CD4-positive, alpha-beta T cell treated with Interleukin-6 at 100 ng/mL for 8 hours (primary cell): ENCODE measurements at places on chromosomes 3 and 15.

- no peak for DNase-seq
Observed at GRCh38 chr3:13017361-13018042, 55.7 kb downstream of the IQSEC1 start.

DNA sequence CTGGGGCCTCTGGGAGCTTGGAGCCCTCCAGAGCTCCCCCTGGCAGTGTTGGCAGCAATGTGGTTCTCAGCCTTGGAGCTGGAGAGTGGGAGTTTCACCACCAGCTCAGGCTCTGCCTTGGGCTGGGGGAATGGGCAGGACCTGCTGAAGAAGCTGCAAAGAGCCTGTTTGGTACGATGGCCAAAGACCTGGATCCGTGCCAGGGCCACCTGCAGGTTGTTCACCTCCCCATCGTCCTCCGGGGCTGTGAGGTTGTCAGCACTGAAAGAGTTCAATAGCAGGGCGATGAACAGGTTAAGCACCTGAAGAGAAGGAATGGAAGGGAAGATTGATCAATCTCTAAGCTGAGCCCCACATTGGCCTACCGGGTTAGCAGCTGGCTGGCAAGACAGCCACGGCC is 77.3 kb upstream of the SCN5A start:
- DNase-seq, result no peak

GRCh38 chr3:20760981-20761380 is 575.0 kb upstream of the SGO1 start:
- no peak for DNase-seq

GRCh38 chr15:56948764-56949101 is 30.3 kb downstream of the TCF12 start:
- DNase-seq, result no peak

GRCh38 chr3:140699516-140700231 is 21.8 kb downstream of the TRIM42 start:
- no peak for DNase-seq

DNA sequence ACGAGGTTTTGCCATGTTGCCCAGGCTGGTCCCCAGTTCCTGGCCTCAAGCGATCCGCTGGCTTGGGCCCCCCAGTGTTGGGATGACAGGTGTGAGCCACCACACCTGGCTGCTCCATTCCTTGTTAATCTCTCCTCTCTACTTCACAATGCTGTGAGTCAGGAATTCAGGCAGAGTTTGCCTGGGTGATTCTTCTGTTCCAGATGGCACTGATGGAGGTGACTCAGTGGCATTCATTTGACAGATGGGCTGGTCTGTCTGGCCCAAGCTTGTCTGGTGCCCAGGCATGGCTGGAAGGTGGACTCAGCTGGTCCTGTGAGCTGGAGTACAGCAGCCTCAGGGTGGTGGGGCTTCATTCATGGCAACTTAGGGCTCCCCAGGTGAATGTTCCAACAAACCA is 43.2 kb downstream of the SLC6A20 start:
- no peak for DNase-seq

GRCh38 chr3:31465999-31466398 is 66.7 kb upstream of the STT3B start:
- DNase-seq, result no peak

- DNase-seq, result no peak
Observed at GRCh38 chr15:51647128-51647562, 24.6 kb upstream of the DMXL2 start.

- no peak for DNase-seq
Observed at GRCh38 chr15:64763462-64763861, 11.9 kb downstream of the RBPMS2 start.

- peak; percentile 54 for DNase-seq
Observed at GRCh38 chr3:5002174-5002870, 23.1 kb downstream of the BHLHE40 start.

DNA sequence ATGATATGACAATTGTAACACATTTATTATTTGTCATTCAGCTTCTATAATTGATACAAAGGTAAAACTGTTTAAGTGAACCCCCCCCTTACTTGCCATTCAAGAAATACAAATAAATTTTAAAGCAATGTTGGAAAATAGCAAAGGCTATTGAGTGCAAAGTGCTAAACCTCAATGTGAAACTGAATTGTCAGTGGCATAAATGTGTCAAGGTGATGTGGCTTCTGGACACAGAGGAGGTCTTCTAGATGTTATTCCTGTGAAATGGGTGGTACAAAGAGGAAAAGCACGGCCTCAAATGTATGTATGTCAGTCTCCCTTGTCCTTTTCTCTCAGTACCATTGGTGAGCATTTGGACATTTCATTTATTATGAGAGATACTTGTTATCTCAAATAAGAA is 149.4 kb downstream of the MCTP2 start:
- no peak for DNase-seq

- DNase-seq, result no peak
Observed at GRCh38 chr3:195763843-195764825, 43.4 kb downstream of the MUC20 start.

GRCh38 chr15:95105229-95105628 is 873.9 kb downstream of the MCTP2 start:
- no peak for DNase-seq

GRCh38 chr3:17398959-17399551 is 343.4 kb downstream of the TBC1D5 start:
- DNase-seq, result no peak

DNA sequence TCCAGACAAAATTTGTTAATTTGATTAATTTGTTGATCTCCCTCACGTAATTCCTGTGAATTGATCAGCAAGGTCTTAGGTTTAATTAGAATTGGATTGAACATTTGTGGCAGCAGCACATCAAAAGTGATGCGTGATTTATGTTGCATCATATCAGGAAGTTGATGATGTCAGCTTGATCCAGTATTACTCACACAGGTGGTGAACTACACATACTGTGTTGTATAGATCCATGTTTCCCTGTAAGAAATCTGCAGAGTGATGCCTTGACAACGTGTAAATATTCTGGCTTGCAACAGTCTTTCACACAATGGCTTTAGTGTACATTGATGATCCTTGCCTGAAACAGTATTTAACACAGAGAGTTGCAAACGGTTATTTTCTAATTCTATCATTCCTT is 200.4 kb downstream of the ADAMTSL3 start:
- no peak for DNase-seq

DNA sequence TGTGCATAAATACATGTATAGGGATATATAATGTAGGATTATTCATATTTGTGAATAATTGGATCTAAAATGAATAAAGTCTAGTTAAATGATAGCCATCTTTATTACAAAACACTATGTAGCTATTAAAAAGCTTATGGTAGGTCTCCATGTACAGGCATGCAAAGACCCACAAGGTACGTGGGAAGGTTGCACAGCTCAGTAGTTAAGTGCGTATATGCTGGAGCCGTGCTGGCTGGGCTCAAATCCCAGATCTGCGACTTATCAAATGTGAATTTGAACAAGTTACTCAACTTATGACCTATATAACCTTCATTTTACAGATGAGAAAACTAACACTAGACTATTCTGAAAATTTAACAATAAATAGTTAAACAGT is 100.6 kb downstream of the MYH15 start:
- no peak for DNase-seq
